Activated CD8-positive, alpha-beta memory T cell treated with anti-CD3 and anti-CD28 coated beads for 48 hours (primary cell): ENCODE measurements at places on chromosomes 4 and X.

- DNase-seq, result no peak
These were observed 30.0 kb downstream of the FAM9C start for GRCh38 chrX:13014111-13015096.

GRCh38 chr4:109912706-109913595 lies at the start of gene EGF:
Gene EGF, plus strand, starts transcription at chr4:109912883. Its CDS starts 453 bp downstream, at chr4:109913336.
- no peak for DNase-seq

DNA sequence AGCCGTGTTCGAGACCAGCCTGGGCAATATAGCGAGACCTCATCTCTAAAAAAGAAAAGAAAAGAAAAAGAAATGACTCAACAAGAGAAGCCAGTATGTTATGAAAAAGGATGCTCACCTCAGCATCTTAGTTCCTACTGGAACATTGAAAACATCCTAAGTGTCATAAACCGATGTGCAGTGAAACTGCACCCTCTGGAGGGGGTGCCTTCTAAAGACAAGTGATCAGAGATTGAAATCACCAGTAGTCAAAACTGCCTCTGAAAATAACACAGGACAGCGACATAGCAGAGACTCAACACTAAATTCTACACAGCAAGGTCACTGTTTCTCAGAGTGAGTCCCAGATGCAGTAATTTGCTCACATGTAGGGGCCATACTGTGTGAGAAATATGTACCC lies 28.0 kb upstream of the ATP6AP2 start:
- no peak for DNase-seq

DNA sequence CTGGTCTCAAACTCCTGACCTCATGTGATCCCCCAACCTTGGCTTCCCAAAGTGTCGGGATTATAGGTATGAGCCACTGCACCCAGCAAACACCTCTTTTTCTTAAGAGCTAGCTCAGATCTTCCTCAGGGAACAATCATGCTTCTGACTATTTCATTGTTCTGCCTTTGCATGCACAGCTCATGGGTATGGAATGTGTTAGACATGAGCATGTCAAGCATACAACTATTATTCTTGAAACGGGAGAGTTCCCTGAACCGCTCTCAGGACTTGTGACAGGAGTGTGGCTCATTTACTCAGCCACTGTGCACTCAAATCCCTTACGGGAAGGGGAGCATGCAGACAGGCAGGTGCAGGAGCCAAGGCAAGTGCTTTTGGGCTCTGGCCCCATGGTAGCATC lies 231.7 kb upstream of the TAPT1 start:
- DNase-seq, result no peak

DNA sequence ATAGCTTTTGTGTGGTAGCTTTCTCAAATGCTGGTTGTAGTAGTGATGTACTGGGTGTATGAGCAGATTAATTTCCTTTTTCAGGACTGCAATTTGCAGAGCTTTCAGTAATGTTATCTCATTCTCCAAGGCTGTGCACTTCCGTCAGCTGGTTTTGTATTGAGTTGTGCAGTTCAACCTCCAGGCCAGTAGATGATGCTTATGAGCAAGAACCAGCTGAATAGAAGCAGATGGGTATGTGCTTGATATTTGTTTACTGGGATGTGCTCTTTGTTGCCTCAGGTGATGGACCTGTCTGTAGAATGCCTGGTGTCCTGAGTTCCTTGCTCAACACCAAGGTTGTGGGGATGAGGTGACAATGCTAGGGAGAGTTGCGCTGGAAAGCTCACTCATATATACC lies 462.8 kb downstream of the PCDH18 start:
- DNase-seq, result no peak

GRCh38 chr4:76160355-76160754 lies 12.2 kb upstream of the NUP54 start:
- no peak for DNase-seq

DNA sequence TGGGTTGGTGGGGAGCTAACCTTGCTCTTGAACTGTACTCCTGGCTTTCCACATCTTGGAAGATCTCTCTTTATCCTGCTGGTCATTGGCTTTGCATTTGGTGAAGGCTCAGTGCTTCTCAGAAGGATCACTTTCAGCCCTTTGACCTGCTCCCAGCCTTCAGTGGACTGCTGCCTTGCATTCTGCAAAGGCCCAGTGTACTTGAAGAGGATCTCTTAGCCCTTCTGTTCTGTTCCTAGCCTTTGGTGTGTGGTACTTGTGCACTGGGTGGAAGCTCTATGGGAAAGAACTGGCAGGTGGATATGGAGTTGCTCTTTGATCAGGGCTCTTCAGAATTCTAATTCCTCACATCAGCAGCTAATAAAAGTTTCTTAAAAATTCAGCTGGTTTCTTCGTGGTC lies 46.5 kb downstream of the FGF2 start:
- DNase-seq, result no peak

- no peak for DNase-seq
These were observed 361.2 kb downstream of the BCOR start for GRCh38 chrX:39736216-39737211.

DNA sequence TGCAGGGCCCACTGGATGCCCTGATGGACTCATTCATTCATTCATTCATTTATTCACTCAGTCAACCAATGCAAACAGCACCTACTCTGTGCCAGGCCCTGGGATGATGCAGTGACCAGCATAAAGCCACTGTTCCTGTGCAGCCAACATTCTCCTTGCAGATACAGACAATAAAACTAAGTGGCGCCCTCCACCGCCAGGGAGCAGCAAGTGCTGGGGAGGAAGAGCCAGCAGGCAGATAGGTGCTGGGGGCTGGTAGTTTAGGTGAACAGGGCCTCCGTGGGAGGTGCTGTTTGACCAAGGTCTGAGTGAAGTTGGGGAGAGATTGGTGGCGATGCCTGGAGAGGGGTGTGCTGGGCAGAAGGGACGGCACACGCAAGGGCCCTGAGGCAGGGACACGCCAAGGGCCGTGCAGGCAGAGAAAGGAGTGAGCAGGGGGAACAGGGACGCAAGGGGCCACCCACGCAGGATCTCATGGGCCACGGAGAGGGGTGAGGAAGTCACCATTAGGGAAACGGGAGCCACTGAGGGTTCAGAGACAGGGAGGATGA lies 65.5 kb downstream of the WFS1 start:
- no peak for DNase-seq

DNA sequence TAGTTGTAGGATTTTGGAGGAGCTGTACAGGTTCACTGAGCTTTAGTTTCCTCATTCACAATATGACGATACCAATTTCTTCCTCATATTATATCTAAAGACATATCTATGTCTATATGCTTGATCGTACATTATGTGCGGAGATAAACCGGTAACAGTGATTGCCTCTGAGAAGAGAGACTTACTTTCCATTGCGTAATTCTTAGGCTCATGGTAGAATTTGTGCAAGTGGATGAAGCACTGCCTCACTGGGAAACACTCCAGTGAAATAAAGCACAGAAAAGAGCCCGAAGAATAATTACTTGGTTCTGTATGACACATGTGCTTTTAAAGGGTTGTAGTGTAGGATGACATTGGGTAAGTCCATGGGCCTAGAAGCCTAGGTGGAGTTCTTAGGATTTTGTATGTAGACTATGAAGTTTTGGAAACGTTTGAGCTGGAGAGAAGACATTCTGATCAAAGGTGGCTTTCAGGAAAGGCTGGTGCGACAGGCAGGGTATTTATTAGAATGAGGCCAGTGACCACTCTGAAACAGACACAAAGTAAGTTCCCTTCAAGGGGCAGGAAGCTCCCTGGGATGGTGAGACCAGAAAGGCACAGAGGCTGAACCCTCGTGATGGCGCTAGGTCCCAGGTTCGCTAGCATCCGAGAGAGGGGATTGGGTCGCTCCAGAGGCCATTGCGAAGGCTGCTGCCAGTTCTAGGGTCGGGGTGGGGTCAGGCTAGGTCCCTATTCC lies 649 bp upstream of the VBP1 start:
- DNase-seq, result no peak

GRCh38 chr4:1172971-1173757 lies 781 bp upstream of the SPON2 start:
- no peak for DNase-seq

DNA sequence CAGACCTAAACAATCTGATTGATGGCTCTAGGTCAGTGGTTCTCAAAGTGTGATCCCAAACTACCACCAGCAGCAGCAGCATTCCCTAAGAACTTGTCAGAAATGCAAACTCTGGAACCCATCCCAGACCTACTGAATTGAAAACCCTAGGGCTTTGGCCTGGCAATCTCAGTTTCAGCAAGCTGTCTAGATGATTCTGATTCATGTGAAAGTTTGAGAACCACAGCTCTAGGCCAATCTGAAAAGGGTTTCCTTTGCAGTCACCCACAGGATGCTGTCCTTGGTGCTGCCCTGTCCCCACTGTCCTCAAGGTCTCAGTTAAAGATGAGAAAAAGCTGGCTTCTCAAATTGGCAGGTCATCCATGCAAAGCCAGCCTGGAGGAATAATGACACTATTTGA lies 34.8 kb downstream of the SMPX start:
- DNase-seq, result no peak

DNA sequence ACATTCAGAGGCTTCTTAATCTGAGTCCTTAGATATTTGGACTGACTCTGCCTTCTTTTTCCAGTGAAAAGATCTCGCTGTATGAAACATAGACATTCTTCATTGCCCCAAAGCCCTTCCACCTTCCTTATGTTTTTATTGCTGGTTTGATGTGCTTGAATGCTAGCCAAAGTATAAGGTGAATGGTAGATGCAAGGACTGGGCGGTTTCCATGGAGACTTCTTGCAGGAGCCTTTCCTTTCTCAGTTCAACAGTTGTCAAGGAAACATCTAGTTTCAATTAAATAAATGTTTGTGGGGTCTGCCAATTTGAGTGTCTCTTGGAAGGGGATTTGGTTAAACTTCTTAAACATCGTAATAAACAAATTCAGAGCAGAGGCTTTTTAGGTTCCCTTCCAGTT lies 46.0 kb downstream of the REPS2 start:
- no peak for DNase-seq

GRCh38 chr4:82097504-82097903 lies 276.3 kb downstream of the HNRNPD start:
- no peak for DNase-seq

DNA sequence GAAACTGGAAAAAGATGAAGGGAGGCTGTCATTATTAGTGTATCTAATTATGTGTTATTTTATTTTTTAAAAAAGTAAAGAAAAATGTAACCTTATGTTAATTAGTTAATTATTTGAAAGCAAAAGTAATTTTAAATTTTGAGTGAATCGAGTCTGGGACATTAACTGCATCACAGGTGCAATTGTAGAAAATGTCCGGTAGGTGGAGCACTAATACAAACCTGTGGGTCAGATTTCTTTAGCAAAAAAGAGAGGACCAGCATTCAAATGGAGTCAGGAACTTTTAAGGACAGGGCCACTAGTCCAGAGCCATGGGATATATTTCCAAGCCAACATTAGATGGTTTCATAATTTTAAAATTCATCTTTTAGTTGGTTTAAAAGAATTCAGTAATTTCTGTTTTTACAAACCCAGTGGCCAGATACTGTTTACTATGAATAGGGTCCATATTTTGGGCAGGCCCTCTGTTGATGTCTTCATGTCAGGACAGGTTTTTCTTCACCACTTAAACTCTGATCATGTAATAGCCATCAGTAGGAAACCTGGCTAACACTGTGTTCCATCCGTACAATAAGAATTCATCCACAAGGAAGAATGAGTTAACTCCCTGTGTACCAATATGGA lies 27.2 kb downstream of the BST1 start:
- DNase-seq, result no peak
